ENCODE measurements at places on chromosomes 1 and 21. TPM values are rescaled to one million over a fixed set of nuclear protein-coding genes. Genes with fewer than 3 reads are reported as not detected.

Gene CREB3L4
- 7.1 TPM for total RNA-seq

Gene FCRL5
- total RNA-seq: not detected

Gene ELAVL4
- not detected for total RNA-seq

Gene SDCCAG8
- 51.5 TPM for total RNA-seq

Gene TFF3
- 0.87 TPM for total RNA-seq

Gene SLAMF8
- 0.30 TPM for total RNA-seq

Gene MSH4
- total RNA-seq: 0.75 TPM

Gene UBL4B
- not detected for total RNA-seq

Gene PYHIN1
- not detected for total RNA-seq

Gene SPRR2G
- total RNA-seq: not detected

Gene ARHGEF16
- 6.4 TPM for total RNA-seq

Gene CYP4A11
- not detected for total RNA-seq

Gene WDR77
- total RNA-seq: 98.5 TPM

Gene CFAP45
- total RNA-seq: 0.25 TPM

Gene KMO
- 11.3 TPM for total RNA-seq

Gene CACNA1E
- total RNA-seq: not detected

Gene MAP1LC3C
- 1.2 TPM for total RNA-seq

Gene ZNF326
- 20.5 TPM for total RNA-seq

Gene GOLT1A
- 0.75 TPM for total RNA-seq

Gene TPRG1L
- total RNA-seq: 19.4 TPM
